ENCODE measurements at places on chromosomes 3 and 15.

DNA sequence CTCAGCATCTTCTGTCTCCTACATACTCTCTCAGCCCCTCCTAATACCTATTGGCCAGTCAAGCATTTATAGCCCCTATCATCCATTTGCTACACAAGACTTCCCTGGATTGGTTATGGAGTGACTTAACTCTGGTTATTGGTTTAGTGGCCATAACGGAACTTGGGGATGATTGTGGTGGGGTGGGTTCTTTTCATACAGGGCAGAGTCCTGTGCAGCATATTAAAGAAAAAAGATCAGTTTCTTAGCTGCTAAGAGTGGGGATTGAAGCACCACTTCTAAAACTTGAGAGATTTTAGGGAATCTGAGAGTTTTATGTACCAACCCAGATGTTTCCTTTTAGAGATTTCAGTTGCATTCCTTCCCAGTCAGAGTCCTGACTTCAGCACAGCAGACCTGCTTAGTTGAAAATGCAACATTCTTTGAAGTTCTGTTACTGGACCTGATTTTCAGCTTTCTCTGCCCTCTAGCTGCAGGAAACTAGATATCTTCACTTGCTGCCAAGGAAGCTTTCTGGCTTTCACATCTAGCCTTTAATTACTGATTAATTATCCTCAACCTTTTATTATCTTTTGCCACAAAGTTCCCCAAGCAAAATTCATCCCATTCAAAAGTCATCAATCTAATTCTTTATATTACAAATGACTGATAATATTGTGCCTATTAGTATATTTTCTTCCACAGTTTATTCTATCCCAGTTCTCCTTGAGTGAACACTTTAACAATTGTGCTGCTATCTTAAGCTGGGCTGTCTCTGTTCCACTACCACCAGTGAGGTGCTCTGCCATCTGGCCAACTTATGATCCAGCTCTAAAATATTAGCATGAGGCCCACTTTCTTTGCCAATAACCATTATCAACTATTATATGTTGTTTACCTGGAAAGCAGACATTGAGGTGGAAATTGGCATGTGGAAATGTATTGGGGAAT lies 906.0 kb upstream of the ALCAM start:
- no peak for DNase-seq

DNA sequence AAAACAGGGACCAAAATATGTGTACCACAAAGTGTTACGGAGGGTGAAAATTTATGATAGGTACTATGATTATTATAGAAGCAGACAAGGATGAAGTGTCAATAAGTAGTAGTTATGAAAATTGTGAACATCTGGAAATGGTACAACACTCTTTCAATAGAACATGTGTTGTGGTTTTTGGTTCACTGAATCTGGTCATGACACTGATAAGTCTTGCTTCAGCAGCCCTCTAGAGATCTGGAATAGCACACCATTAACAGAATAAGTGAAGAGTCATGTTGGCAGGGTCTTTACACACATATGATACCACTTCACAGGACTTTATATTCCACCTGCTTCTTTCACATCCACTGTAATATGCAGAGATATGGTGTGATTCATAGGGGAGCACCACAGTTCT lies 985.2 kb upstream of the SEMA6D start:
- DNase-seq: no peak

DNA sequence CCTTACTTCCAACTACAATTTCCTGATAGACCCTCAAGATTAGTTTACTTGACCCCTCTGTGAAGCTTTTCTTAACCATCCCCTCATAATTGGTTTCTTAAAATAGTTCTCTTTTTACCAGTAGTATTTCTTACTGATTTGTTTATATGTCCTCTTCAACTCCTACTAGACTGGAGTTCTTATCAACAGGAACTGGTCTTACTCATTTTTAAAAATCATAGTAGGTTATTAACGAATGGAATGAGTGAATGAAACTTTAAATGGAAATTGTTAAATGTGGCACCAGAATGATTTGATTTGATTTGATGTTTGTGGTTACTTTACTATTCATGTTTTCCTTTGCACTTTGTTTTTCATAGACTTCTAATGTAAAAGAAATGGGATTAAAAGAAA lies 91.5 kb downstream of the NEO1 start:
- DNase-seq: no peak

DNA sequence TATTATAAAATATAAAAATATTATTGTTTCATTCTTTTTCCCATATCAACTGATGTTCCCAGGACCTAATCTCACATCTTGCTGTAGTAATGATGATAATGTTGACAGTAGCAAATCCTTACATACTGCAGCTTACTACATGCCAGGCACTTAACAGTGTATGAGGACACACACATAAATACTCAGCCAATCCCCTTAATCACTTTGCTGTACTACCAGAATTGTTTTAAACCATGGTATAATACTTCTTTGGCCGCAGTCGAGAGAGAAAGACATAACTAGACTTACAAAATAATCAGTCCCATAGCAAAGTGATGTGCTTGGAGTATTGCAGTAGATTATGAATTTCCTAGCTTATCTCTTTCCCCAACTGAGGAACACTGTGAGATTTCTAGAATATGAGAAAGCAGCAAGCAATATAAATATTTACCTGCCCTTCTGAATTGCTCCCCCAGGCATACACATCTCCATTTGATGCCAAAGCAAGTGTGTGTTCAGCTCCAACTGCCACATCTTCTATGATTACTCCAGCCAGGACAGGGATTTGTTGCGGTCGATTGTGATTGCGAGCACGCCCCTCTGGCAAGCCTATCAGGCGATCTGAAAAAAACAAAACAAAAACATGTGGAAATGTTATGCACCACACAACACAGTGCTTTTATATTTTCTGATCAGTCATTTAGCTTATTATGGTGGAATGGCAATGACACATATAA lies 33.0 kb downstream of the FBXL22 start:
- DNase-seq: no peak

DNA sequence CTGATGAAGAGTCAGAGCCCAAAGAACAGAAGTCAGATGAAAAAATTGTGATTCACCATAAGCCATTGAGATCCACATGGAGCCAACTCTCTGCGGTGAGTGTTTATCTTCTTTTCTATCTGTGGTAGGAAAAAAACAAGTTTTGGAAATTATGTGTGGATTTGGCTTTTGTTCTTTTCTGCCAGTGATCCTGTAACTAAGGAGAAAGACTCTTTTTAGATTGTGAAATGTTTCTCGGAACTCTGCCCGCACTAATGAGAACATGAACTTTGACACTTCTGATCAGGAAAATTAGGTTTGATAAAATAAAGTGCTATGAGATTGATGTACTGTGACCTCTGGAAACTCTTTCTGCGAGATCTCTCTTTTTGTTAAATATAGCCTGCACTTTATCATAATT lies 8.4 kb downstream of the ARHGEF26 start:
- DNase-seq: no peak

GRCh38 chr3:102484-102883 lies 94.1 kb upstream of the CHL1 start:
- no peak for DNase-seq

GRCh38 chr3:31129241-31129640 lies 234.8 kb upstream of the GADL1 start:
- DNase-seq: no peak

DNA sequence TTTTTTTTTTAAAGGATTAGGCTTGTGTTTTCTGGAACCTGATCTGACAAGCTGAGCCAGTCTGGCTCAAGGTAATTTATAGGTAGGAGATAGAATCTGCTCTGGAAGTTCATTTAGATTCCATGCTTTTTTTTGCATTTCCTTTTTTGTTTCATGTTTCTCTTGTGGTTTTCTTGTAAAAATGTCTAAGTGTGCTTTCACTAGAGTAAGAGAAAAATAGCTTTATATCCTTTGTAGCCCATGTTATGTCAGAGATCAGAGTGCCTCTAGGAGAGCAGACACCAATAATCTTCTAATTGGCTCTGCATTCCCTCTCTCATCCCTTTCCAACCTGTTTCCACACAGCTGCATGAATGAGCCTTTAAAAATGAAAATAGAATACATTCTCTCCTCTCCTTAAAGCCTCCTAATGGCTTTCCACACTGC lies 389.8 kb upstream of the KCNMB2 start:
- no peak for DNase-seq

GRCh38 chr15:78080088-78080460 lies 2.6 kb upstream of the TBC1D2B start:
- DNase-seq: no peak

GRCh38 chr3:134370611-134371531 lies 3.4 kb downstream of the AMOTL2 start:
- DNase-seq: no peak

- no peak for DNase-seq
These were observed 12.3 kb downstream of the BOC start for GRCh38 chr3:113223475-113224281.

DNA sequence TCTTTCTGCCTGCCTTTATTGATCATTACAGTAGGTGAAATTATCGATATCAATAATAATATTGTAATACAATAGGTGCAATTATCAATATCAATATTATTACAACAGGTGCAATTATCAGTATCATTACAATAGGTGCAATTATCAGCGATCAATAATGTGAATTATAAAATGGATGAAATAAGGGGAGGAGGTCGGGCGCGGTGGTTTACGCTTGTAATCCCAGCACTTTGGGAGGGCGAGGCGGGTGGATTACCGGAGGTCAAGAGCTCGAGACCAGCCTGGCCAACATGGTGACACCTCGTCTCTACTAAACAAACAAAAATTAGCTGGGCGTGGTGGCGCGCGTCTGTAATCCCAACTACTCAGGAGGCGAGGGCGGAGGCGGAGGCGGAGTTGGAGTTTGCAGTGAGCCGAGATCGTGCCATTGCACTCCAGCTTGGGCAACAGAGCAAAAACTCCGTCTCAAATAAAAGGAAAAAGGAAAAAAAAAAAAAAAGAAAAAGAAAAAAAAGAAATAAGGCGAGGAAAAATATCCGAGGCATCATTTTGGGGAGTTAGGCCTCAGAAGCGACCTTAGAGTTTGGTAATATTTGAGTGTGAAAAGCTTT lies 611 bp upstream of the BNIP2 start:
- peak; percentile 19 for DNase-seq

DNA sequence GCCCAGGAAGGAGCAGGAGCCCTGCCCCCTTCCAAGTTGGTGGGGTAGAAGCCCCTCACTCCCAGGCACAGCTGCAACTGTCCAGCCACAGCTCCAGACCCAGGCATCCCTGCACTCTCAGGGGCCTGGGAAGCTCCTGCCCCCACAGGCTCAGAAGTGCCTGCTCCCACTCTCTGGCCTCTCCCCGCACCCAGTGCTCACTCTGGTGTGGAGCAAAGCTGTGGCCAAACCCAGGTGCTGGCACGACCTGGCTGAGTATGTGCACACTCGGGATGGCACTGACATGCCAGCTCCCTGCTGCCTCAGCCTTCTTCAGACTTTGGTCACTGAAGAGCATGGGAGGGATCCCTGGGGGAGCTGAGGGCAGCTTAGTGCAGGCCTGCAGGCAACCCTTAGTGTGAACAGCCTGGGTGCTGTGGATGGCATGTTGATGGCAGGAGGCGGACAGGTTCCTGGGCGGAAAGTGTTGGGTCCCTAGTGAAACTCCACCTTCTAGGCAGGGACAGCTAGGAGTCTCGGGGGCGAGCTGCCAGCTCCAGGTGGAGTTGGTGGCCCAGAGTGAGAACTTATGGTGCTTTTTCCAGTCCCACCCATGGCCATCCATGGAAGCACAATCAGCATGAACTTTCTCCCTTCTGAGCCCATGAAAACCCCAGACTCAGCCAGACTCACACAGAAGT lies 489.2 kb upstream of the ROBO2 start:
- no peak for DNase-seq

GRCh38 chr3:143182866-143183664 lies 63.5 kb downstream of the CHST2 start:
- DNase-seq: no peak

DNA sequence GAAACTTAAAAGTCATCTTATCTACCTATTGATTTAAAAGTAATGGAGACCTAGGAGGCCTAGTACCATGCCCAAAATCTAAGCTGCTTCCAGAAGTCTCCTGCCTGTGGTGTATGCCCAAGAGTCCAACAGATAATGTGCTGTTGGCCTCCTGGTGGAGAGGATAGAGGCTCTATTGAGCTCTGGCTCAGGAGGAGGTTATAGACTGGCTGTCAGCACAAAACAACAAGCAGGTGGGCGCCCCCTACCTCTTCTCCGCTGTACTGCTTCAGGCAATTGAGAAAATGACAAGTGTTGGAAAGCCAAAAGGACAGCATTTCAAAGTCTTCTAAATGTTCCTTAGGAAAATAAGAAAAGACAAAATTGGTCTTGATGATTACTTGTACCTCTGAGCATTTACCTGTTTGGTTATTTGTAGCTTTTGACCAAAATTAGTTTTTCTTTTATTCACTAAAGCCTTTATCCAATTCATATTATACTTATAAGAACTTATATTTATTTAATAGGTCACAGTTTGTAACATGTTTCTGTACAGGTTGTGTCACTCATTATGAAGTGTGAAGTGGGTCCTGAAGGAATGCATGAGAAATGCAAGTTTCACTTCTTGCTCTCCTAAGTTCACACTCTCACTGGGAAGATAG lies 17.2 kb upstream of the GNB5 start:
- DNase-seq: peak; percentile 61

DNA sequence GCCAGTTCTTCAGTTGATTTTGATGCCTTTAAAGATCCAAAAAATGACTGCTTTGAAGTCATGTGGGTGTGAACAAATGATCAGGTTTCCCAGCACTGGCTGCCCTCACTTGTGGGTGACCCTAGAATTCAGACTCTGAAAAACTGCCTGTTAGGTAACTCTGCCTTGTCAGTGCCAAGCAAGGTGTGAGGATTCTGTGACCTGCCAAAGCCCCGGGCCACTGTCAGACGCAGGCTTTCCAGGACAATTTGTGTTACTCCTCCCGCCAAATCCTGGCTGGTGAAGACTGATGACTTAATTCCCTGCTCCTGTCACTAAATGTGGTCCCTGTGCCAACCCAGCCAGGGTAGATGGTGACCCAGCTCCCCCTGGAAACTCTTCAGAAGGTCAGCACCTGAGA lies 99.2 kb upstream of the PSMD6 start:
- no peak for DNase-seq

DNA sequence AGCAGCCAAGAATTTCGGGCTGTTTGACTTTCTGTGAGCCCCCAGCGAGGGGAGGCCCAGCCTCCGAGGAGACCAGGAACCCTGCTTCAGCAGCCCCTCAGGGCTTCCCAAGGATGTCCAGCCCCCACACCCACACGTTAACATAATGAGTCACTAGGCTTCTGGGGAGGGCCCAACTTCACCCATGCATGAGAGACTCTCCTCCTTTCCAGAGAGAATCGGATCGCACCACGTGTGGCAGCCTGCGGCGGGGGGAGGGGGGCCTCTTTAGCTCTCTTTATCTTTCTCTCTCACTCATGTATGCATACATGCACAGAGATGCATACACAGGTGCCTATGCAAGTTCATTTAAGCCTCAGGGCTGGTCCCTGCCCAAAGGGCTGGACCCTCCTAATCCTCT lies 3.1 kb upstream of the AP2M1 start:
- no peak for DNase-seq

GRCh38 chr3:29335438-29335837 lies 54.6 kb downstream of the RBMS3 start:
- DNase-seq: no peak

DNA sequence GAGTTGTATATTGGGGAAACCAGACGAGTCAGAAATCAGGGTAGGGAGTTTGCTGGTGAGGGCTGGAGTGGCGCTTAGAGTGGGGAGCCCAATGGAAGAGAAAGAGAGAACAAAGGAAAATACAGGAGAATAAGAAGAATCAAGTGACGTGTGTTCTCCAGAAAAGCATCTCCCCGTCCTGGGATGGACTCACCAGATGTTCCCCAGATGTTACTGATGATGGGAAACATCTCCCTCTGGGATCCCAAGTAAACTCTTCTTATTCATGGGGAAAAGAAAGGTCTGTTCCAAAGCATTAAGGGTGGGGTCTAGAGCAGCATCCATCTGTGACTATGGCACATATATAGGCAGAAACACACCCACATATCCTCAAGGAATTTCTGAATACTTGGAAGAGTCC lies 3.0 kb upstream of the CSRNP1 start:
- DNase-seq: no peak

- DNase-seq: no peak
These were observed 59.6 kb upstream of the TSC22D2 start for GRCh38 chr3:150348500-150348899.
